ENCODE measurements at places on chromosomes 2 and 18. TPM values are rescaled to one million over a fixed set of nuclear protein-coding genes. Genes with fewer than 3 reads are reported as not detected.
A peak's percentile ranks its signal among the peaks of the same experiment; 100 is the strongest.

PROC gene
- 0.31 TPM for total RNA-seq

DUSP2 gene
- 3.6 TPM for total RNA-seq

CCDC141 gene
- 1.2 TPM for total RNA-seq

UPP2 gene
- total RNA-seq, result not detected

SH2D6 gene
- not detected for total RNA-seq

FAM237A gene
- not detected for total RNA-seq

MBOAT2 gene
- total RNA-seq, result 23.9 TPM

ONECUT2 gene
- total RNA-seq, result 0.89 TPM

DNA sequence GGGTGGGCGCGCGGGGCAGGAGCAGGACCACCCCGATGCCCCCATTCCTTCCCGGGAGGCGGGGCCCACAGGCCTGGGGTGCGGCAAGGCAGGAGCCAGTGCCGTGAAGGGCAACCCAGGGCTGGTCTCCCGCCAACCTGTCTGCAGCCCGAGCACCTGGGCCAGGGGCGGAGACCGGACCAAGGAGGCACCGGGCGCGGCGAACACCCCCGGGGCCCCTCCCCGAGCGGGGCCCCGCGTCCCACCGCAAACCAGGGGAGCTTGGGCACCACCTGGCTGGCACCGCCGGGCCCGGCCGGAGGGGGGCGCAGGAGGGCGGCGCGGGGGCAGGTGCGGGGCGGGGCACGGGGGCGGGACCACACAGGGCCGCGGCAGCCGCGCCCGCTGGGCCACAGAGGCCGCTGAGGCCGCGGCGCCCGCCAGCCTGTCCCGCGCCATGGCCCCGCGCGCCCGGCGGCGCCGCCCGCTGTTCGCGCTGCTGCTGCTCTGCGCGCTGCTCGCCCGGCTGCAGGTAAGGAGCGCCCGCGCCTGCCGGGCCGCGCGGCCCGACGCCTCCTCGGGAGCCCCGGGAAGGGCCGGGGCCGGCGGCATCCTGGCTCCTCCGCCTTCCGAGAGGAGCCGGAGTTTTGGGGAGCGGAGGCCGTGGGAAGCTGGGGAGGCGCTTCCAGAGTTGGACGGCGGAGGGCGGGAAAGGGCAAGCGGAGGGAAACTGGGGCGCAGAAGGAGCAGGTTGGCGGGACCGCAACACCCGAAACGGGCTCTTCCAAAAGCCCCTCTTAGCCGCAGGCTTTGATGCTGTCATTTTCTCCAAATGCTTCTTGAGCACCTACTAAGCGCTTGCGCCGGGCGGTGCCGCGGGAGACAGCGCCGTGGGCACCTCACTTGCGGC lies at the start of gene TNFRSF11A:
Gene TNFRSF11A (plus strand): TSS at position 394 of the 889 bp plus-strand sequence. CDS start 43 bp downstream, at position 437.
- DNase-seq, result peak; percentile 97

- no peak for DNase-seq
Measured at GRCh38 chr18:41075212-41075611, 879.8 kb upstream of the PIK3C3 start.

- no peak for DNase-seq
Measured at GRCh38 chr2:177646791-177647190, 254.2 kb downstream of the AGPS start.

- no peak for DNase-seq
Measured at GRCh38 chr18:79575891-79576685, 103.5 kb upstream of the CTDP1 start.

DNA sequence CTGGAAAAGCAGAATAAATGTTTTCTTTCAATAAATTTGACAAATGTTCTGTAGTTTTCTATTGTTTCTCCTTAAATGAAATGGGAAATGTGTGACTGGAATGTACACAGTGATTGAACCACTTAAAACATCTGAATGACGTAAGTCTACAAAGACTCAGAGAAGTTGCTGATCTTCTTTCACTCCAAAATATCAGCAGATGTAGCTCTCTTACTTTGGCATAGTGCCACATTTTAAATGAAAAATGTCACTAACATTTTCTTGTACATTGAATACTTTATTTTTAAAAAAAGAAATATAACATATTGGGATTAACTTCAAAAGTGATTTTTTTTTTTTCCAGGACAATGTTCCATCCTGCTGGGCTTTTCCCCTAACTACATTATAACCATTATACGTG lies 565.6 kb downstream of the TMEM182 start:
- DNase-seq, result no peak

DNA sequence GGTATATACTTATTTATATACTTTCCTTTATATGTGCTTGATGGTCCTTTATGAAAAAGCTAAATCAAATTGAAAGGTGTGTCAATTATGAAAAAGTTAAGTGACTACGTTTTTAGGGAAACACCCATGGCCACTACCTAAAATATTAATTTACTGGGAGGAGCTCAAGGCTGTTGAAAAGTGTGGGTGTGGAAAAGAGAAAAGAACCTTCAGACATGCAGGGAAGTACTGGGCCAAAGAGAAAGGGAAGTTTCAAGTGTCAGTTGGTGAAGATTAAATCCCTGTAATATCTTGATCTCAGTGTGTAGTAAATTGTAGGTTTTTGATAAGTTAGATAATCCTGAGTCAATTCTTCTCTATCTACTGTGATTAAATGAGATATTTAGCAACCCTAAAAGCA lies 6.2 kb upstream of the GKN1 start:
- no peak for DNase-seq

DNA sequence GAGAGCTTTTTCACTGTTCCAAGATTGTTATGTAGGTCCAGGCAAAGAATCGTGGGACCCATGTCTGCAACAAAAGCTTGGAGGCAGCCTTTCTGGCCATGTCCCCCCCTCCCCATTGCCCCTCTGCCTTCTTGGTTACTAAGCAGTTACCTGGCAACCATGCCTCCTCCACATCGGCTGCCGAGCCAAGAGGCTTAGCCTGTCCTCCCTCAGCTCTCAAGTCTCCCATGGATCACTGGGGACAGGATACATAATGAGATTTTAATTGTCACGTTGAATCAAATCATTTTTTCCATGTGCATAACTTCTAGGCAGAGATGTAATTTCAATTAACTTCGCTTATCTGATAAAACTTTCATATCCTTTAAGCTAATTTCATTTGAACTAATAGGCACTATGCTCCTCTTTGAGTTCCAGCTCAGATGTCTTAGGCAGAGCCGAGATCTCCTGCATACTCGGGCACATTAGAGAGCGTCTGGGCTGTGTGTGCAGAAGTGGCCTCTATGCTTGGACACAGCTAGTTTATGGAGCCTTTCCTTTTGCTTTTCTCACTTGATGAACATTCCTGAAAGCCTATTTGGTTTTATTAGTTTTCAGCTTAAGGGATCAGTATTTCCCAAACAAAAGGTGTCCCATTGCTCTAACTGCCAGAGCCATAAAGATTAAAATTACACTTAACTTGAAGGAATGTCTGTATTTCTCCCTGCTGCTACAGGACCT lies 80.7 kb downstream of the LYPD1 start:
- no peak for DNase-seq

GRCh38 chr2:105845976-105846375 lies 101.3 kb downstream of the NCK2 start:
- DNase-seq, result no peak

DNA sequence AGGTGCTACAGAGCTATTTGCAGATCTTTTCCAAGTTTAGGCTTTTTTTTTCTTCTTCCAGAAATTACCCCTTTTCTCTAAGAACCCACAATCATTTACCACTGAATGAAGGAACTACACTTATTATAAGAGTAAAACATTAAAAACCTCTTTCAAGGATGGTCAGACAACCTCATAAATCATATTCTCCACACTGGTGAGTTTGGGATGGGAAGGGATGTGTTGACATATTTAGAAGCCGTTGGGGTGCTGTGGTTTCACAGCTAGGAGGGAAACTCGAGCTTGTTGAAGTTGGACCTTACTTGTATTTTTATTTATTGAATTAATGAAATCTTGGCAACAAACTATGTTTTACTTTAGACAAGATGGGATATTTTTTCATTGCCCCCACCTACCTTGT lies 289.4 kb upstream of the MEIS1 start:
- DNase-seq, result no peak

- DNase-seq, result no peak
Measured at GRCh38 chr2:190722061-190722759, 73.3 kb downstream of the NAB1 start.

DNA sequence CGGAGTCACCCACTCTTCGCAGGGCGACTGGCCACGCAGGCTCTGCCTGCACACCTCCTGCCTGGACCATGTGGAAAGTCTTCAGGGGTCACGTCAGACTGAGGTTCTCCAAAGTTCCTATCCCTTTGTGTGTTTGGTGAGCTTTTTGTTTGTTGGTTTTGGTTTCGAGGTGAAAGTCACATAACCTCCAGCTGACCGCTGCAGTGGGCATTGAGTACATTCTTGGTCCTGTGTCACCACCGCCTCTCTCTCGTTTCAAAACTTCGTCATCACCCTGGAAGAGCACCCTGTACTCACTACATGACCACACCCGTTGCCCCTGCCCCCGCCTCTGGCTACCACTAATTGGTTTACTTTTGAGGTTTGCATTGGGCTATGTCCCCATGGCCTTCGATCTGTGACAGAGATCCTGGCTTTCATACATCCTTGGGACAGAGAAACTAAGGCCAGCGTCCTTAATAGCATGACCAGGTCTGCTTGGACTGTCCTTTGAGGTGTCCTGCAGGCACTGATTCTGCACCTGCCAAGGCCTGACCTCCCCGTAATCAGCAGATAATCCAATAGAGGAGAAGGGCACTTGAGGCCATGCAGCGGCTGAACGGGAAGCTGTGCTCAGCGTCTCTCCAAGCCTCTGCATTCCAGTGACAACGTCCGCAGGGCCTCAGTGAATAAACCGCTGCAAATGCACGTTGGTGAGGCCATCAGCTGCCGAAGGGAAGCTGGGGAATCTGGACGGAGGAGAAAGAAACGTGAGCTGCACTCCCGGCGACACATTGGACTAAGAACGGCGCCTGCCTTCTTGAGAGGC lies 46.8 kb downstream of the SH3BP4 start:
- DNase-seq, result no peak

DNA sequence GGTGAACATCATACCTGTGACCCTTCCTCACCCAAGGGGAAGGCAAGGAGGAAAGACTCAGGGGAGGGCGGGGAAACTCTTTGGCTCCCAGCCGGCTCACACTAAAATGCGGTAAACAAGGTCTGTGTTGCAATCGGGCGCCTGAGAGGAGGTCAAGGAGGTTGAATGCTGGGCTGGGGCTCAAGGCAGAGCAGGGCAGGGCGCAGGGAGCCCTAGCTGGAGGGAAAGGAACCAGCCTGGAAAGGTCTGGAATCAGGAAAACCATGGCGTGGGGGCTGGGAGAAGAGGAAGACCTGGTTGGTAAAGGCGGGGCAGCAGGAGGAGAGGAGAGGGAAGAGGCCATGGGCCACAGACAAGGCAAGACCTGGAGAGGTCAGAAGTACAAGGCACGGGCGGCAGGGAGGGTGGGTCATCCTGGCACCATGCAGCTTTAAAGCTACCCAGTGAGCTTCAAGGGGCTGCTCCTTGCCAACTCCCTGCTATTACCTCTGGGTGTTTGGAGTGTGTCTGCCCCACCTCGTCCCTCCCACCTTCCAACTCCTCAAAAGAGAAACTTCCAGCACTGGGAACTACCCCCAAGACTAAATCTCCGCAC lies 4.8 kb upstream of the TMEM37 start:
- peak; percentile 47 for DNase-seq

DNA sequence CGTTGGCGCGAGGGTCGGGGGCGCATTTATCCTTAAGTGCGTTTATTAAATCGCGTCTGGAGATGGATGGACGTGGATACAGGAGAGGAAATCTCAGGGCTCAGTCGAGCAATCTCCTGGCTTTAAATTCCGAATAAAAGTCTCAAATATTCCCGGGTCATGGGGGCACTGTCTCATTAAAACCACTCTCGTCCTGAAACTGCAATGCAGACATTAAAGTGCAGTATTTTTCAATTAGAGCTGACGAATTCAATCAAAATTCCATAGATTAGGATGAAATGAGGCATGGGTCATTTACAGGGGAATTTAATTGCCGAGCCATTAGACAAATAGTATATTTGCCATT lies 10.7 kb upstream of the GBX2 start:
- DNase-seq, result no peak

- no peak for DNase-seq
Measured at GRCh38 chr2:36433311-36434217, 78.0 kb downstream of the CRIM1 start.

- no peak for DNase-seq
Measured at GRCh38 chr2:24315669-24316068, 44.7 kb downstream of the ITSN2 start.

DNA sequence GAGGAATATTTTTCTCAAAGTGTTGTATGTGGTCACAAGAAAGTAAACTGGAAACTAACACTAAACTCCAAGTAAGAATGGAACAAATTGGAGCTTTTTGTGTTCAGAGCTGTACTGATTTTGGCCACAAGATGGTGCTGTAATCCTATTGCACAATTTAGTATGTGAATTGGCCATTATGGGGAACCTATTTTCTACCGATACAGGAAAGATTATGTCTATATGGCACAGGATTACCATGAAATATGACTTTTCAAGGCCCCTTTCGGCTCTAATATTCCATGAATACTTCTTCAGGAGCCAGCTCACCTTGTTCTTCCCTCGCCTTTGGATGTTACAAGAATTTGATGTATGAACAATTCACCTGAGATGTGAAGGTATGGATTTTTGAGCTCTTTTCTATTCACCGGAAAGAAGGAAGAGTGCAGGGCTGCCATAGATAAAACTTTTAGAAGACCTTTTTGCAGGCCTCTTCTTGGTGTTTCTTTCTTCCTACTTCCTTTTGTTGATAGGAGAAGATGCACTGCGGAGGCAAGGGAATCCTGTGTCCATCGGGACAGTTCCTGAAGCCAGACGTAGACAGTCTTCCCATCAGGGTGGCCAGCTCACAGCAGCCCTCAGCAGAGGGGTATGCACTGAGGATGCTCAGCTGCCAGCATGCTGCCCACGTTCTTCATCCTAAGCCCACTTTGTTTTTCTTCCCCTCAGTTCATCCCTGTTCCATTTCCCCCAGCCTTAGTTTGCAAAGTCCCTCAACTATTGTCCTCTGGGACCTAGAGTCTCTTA lies 13.3 kb downstream of the MRPL44 start:
- peak; percentile 36 for DNase-seq

GRCh38 chr2:214591366-214591765 lies 180.5 kb downstream of the VWC2L start:
- no peak for DNase-seq
